ENCODE measurements at places on chromosomes 7 and 10. TPM values are rescaled to one million over a fixed set of nuclear protein-coding genes. Genes with fewer than 3 reads are reported as not detected.
A peak's percentile ranks its signal among the peaks of the same experiment; 100 is the strongest.

DNA sequence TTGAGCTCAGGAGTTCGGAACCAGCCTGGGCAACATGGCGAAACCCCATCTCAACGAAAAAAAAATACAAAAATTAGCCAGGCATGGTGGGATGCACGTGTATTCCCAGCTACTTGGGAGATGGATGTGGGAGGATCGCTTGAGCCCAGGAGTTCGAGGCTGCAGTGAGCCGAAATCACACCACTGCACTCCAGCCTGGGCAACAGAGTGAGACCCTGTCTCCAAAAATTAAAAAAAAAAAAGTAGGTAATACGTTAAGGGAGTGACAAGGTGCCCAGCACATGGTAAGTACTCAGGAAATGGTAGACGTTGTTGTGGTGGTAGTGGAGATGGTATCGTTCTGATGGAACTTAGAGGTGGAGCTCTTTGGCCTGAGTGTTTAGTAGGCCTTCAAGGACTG, 41.0 kb upstream of the XPNPEP1 start:
- no peak overlapping the region for H3K27ac ChIP-seq
- H3K27me3 ChIP-seq: no peaks in the 10 kb centered on the region
- no peak overlapping the region for H3K4me3 ChIP-seq
- H3K4me1 ChIP-seq: peaks cover 20% of the 10 kb centered on the region
- H3K36me3 ChIP-seq: no peaks in the 10 kb centered on the region

DNA sequence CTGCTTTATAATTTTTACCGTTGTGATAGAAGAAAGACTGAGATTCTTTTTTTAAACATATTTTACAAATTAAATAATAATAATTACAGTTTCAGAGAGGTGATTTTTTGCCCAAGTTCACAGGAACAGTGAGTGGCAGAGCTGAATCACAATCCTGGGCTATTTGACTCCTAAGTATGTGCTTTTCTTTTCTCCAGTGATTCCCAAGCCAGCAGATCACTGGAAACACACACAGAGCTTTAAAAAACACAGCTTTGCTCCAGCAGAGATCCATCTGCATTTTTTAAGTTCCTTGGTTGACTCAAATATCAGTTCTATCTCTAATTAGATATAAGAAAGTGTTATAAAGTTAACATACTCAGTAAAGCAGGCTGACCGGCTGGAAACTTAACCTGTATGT, 69.0 kb downstream of the AHR start:
- DNase-seq: no peak
- H3K36me3 ChIP-seq: no peaks in the 10 kb centered on the region

DNA sequence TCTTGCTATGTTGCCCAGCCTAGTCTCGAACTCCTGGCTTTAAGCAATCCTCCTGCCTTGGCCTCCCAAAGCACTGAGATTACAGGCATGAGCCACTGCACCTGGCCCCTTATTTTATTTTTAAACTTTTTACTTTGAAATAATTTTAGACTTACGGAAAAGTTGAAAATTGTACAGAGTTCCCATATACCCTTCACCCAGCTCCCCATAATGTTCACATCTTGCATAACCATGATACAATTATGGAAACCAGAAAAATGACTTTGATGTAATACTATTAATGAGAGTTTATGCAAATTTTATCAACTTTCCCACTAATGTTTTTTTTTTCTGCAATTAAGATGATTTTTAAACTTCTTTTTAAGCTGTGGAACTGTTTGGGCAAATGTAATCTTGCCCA, 58.3 kb downstream of the CDH23 start:
- H3K36me3 ChIP-seq: no peaks in the 10 kb centered on the region
- no peak for DNase-seq
- H3K4me1 ChIP-seq: no peaks in the 10 kb centered on the region
- H3K4me3 ChIP-seq: no peak overlapping the region
- H3K27ac ChIP-seq: no peak overlapping the region

DNA sequence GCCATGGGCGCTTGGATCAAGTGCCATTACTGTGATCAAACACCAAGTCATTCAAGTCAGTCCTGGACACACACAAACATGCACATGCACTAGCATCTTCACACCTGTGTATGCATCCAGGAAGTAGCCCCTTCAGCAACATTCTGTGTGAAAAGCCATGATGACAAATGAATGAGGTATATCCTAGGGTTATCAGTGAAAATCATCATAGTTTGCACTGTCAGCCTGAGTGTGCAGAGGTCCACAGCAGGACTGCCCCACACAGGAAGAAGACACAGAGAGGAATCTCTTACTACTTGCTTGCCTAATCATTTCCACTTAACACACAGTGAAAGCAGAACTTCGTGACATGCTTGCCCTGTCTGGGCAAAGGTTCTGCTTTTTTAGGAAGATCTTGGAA, 184.0 kb upstream of the ADO start:
- no peaks in the 10 kb centered on the region for H3K4me1 ChIP-seq
- H3K27me3 ChIP-seq: no peaks in the 10 kb centered on the region
- peak; percentile 75 for DNase-seq
- no peaks in the 10 kb centered on the region for H3K36me3 ChIP-seq

- H3K27me3 ChIP-seq: no peaks in the 10 kb centered on the region
- no peaks in the 10 kb centered on the region for H3K36me3 ChIP-seq
- no peak overlapping the region for H3K27ac ChIP-seq
- no peak for DNase-seq
- peaks cover 17% of the 10 kb centered on the region for H3K4me1 ChIP-seq
- H3K4me3 ChIP-seq: no peak overlapping the region
Measured at GRCh38 chr7:24574950-24575349, 1.7 kb downstream of the PALS2 start.

- H3K27me3 ChIP-seq: no peaks in the 10 kb centered on the region
- peaks cover 65% of the 10 kb centered on the region for H3K4me1 ChIP-seq
- DNase-seq: no peak
- H3K27ac ChIP-seq: no peak overlapping the region
Measured at GRCh38 chr10:34637418-34637911, 177.6 kb downstream of the PARD3 start.

DNA sequence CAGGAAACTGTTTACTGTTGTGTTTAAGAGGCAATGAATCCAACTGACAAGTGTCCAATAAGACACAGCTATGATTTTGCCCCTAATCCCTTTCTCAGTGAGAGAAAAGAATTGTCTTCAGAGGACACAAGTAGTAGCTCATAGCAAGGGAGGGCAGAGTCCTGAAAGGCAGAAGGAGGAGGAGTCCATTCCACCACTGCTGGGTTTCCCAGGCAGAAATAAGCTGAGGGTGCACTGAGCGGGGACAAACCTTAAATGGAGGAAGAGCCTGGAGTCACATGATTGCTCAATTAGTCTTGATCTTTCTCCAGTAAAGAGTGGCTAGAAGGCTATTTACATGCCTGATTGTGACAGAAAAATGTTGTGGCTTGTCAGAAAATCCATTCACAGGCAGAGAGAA, 573.8 kb downstream of the POM121L12 start:
- no peaks in the 10 kb centered on the region for H3K36me3 ChIP-seq
- no peaks in the 10 kb centered on the region for H3K27me3 ChIP-seq
- no peaks in the 10 kb centered on the region for H3K4me1 ChIP-seq
- no peak overlapping the region for H3K4me3 ChIP-seq

Gene SH3PXD2A
- 36.1 TPM for total RNA-seq

GRCh38 chr10:59831658-59832503, 74.5 kb downstream of the CCDC6 start:
- H3K4me1 ChIP-seq: peaks cover 4% of the 10 kb centered on the region
- H3K4me3 ChIP-seq: no peak overlapping the region
- DNase-seq: no peak
- no peak overlapping the region for H3K27ac ChIP-seq
- H3K27me3 ChIP-seq: no peaks in the 10 kb centered on the region

DNA sequence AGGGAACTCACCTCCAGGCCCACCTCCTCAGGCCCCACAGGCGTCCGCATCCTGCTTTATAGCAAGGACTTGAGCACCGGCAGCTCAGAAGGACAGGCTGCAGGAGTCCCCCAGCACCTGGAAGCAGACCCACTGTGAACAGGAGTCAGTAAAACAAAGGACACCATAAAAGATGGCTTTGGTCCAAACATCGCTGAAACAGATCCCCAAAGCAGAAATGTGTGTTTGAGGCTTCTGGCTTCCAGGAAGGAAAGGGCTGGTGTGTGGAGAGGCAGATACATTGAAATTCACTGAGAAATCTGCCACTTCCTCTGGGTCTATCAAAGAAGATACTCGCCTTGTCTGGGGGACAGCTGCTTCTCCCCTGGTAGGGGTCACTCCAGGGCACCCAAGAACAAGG, 286.2 kb downstream of the PLXNA4 start:
- H3K27me3 ChIP-seq: no peaks in the 10 kb centered on the region
- H3K27ac ChIP-seq: no peak overlapping the region
- no peak for DNase-seq
- H3K36me3 ChIP-seq: no peaks in the 10 kb centered on the region

Gene GHITM
- 145 TPM for total RNA-seq

Gene NPY4R2
- total RNA-seq: not detected

DNA sequence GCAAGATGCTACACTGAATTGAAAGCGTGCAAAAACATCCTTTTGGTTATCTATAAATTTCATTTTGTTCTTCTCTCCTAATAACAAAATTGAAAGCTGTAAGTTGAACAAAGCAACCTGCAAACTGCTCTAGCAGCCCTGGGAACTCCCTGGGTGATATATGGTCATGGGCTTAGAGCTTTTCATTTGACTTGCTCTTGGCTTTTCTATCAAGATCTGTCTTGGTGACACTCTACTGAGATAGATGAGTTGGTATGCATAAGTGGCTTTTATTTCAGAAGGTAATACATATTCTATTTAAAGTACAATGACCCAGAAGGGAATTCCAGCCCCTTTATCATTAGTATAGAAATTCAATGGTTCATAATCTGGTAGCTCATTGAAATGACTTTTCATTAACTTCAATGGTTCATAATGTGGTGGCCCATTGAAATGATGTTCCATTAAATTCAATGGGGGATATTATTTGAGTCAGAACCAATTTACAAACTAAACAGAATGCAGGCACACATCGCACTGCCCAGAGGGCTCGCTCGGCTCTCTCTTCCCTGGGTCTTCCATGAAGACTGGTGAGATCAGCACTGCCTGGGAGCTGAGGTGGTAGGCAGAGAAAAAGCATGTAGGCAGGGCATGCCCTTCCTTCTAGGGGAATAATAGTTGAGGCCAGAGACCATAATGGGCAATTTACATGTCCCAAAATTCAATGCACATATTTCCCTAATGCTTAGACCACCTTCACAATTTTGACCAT, 10.1 kb upstream of the KCNMA1 start:
- H3K27ac ChIP-seq: no peak overlapping the region
- no peaks in the 10 kb centered on the region for H3K4me1 ChIP-seq
- DNase-seq: no peak
- H3K27me3 ChIP-seq: no peaks in the 10 kb centered on the region
- no peaks in the 10 kb centered on the region for H3K36me3 ChIP-seq

DNA sequence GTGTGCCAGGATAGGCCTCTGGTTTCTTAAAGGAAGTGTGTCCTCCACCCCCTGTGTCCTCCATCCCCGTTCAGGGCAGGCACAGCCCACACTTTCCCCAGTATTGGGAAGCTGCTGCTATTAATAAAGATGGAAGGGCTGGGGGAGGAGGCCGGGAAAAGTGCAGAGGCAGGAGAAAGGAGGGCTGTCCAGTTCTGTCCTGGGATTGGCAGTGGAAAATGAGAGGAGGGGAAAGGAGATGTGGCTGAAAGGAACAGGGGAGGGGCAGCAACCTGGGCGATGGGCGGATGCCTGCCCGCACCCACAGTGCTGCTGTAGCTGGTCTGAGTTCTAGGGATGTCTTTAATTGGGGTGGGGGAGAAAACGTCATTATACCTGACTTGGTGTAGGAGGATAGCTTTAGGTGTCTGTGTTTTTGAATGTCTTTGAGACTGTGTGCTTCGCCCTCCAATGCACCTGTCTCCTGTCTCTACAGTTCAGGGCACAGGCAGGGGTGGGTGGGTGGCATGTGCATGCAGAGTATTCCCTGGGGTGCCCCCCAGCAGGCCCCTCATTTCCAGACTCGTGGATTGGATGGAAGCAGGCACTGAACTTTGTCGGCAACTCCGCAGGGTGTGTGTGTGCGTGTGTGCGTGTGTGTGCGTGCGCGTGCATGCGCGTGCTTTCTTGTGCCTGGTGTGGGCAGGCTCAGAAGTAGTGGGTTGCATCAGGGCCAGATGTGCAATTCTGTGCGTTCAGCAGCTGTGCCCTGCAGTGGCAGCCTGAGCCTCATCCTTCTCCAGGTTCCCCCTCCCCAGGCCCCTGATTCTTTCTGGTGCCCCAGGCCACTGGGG, 2.5 kb downstream of the TRIM8 start:
- peak overlapping the region; percentile 76 for H3K4me3 ChIP-seq
- H3K36me3 ChIP-seq: peaks cover 12% of the 10 kb centered on the region
- peak overlapping the region; percentile 100 for H3K27ac ChIP-seq
- peaks cover 63% of the 10 kb centered on the region for H3K4me1 ChIP-seq

DNA sequence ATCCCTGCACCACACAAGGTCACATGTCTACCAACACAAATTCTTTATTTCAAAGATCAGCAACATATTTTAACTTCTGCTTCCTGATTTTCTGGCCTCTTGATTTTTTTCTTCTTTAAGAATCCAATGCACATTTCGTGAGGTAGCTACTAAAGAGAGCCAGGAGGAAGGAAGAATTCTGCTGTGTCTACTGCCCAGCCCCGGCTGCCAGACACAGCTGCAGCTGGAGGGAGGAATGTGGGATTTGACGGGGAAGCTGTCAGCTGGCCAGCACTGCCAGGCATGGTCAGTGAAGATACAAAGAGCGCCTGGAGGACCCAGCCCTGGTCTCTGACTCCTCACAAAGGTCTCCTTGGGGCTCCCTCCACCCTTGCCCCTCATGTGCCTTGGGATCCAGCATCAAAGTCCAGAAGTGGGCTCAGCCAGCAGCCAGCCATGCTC, 6.9 kb upstream of the AOC1 start:
- no peak overlapping the region for H3K27ac ChIP-seq
- H3K4me3 ChIP-seq: no peak overlapping the region
- no peaks in the 10 kb centered on the region for H3K27me3 ChIP-seq
- no peak for DNase-seq
- peaks cover 4% of the 10 kb centered on the region for H3K4me1 ChIP-seq

DNA sequence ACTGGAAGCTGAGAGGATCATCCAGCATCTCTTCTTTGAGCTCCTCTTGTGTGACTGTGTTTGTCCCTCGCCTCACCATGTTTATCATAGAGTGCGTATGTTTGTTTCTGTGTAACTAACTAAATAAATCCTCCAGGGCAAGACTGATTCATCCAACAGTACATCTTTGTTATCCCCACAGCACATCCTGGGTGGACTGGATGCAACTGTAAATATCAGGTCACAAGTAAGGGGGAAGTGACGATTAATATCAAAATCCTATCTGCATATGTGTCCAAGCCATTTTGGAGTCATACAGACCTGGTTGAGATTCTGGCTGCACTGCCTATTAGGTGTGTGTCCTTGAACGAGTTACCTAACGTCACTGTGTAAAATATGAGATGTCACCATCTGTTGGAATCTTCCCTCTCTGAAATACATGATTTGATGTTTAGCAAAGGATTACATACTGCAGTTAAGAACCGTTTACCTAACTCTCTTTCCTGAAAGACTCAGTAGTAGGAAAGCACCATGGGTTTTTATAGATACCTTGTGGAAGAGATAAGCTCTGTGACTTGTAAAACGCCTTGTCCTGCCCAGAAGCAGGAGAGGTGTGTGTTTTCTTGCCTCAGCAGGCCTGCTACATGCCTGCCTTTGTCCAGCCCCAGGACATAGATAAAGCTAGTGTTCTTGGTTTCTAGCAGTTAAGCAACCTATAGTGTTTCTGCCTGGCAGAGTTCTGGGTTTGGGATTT, 25.8 kb downstream of the WBP1L start:
- no peaks in the 10 kb centered on the region for H3K27me3 ChIP-seq
- no peak for DNase-seq

Gene AKR1C4
- total RNA-seq: not detected

Measured in esophagus muscularis mucosa (tissue), 4 donors.